AG10803 (cell line): ENCODE measurements at places on chromosomes 3 and 15.

DNA sequence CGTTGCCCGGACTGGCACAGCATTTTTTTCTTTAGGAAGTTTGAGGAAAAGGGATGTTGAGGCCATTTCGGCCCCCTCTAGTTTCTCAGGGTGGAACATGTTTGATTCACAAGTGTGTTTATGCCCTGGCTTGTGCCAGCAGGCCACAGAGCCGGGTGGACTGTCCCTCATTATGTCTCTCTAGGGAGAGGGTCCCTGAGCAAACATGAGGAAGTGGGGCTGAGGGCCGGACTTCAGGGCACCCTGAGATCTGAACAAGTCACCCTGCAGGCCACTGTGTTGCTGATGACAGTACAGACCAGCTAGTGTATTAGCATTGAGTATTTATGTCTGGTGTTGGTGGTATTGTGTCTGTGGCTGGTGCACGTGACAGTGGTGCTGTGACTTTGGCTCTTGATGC is 34.9 kb downstream of the RNU5B-1 start:
- DNase-seq = no peak

DNA sequence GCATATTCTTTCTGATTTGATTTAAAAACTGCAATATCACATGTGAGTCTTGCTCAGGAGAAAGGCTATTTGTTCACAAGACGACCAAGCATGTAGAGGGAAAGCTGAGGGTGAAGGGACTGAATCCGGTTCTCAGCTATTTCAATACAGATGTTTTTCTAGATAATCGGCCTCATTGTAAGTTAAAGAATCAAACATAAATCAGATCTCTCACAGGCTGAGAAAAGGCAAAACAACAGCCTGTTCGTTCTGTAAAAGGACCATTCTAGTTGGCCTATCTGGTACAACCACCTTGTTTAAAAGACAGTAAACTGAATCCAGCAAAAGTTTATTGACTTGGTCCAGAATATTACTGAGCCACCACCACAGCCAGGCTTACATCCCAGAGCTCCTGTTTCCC is 1045.7 kb upstream of the CFAP20DC start:
- no peak for DNase-seq

- peak; percentile 26 for DNase-seq
Observed at GRCh38 chr3:46915297-46915822, 37.8 kb downstream of the PTH1R start.

- DNase-seq = no peak
Observed at GRCh38 chr3:148173851-148174250, 523.9 kb upstream of the AGTR1 start.

GRCh38 chr3:171881251-171881650 is 38.1 kb downstream of the TMEM212 start:
- no peak for DNase-seq

- DNase-seq = no peak
Observed at GRCh38 chr15:51621155-51621765, 1.3 kb downstream of the DMXL2 start.

- no peak for DNase-seq
Observed at GRCh38 chr15:75696854-75697259, 15.8 kb downstream of the CSPG4 start.

DNA sequence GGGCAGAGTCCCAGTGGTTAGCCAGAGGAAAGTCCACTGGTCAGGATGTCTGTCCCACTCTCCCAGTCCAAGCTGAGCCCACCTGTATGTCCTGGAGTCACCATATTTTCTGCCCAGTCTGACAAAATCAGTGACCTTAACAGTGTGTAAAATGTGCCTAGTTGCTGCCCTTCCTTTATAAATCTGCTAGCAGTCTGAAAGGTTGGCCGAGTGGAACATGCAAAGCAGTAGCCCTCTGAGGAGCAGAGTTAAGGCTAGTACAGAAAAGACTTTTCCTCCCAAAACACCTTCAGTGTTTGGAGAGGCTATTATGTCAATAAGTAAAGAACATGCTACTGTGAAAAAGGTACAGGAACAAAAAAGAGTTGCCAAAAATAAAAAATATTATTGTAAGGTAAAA is 15.3 kb downstream of the TTC21A start:
- DNase-seq = no peak

DNA sequence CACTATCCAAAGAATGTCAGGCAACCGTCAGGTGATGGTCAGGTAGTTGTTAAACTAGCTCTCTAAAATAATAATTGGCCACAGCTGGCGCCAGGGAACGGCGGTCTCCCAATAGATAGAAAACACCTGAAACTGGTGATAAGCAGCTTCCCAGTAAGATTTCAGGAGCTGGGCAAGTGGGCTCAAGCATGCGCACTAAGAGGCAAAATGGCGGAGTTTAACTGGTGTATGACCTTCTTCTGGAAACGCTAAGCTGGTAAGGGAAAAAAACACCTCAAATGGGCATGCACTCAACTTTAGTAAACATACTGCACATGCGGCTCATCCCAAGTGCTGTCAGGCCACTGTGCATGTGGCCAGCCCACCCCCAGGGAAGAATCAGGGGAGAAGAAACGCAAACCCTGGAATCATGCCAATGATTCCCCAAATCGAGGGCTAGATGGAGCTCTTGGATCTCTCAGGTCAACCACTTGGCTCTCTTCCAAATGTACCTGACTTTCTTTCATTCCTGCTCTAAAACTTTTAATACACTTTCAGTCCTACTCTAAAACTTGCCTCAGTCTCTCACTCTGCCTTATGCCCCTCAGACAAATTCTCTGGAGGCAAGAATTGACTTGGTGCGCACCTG is 195.0 kb downstream of the ZNF621 start:
- no peak for DNase-seq

DNA sequence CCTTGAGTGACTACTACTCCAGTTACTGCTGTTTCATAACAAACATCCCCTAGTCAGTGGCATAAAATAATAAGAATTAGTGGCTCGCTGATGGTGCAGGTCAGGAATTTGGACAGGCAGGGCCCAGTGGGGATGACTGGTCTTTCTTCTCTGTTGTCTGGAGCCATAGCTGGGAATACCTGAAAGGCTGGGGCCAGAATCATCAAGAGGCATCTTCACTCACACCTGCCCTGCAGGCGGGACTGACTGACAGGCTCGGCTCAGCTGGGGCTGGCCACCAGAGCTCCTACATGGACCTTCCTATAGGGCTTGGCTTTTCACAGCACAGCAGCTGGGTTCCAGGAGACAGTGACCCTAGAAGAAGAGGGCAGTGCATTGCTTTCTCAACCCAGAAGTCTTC is 148.8 kb upstream of the ATP10A start:
- no peak for DNase-seq

DNA sequence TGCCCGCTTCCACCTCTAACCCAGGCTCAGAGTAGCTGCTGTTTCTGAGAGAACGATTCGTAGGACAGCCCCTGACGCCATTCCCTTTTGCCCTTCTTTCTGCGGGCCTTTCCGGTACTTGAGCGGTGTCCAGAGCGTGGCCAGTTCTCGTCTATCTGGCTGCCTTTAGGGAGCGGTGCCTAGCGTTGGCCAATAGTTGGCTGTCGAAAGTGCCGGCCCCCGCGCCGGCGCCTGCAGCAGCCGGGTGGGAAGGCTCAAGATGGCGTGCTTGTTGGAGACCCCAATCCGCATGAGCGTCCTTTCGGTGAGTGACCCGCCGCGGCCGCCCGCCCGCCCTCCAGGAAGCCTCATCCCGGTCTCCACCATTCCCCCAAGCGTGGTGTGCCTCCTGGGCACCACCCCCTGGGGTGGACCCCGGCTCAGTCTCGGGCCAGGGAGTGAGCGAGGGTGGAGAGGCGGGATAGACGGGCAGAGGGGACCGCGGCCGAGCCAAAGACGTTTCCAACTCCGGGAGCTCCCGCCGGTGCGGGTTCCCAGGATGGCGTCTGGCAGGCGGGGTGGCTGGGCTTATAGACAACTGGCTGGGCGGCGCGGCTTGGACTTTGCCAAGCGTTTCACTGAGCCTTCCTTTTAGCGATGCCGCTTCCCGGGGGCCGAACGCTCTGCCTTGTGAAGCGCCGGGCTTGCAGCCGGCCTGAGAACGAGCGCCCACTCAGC is at the start of gene ARMC8:
TSS of gene ARMC8 (plus strand) at position 6 of the 717 bp plus-strand sequence. CDS start at position 260, 254 bp downstream.
- DNase-seq = peak; percentile 54

DNA sequence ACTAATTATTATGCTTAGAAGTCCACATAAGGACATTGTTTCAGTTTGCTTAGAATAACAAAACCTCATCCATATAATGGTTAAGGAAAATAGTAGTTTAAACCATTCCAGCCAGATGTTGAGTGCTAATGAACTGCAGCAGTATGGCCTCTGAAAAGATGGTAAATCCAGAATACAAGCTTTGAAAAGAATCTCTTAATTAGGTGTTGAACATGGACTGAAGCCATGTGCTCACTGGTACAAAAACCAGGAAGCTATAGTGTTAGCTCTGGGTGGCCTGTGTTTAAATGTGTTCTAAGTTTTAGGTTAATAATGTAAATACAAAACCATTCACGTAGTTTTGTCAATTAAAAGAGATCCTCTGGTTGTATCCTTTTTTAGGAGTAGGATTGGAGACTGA is 78.2 kb downstream of the GALK2 start:
- no peak for DNase-seq

DNA sequence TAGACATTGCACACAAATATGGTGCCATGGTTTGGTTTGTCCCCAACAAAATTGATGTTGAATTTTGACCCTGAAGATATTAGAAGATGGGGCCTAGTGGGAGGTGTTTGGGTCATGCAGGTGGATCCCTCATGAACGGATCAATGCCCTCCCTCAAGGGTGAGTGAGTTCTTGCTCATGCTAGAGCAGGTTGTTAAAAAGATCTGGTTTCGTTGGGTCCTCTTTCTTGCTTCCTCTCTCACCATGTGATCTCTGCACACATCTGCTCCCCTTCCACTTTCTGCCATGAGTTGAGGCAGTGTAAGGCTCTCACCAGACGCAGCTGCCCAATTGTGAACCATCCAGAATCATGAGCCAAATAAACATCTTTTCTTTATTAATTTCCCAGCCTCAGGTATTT is 87.8 kb upstream of the MDFIC2 start:
- no peak for DNase-seq

DNA sequence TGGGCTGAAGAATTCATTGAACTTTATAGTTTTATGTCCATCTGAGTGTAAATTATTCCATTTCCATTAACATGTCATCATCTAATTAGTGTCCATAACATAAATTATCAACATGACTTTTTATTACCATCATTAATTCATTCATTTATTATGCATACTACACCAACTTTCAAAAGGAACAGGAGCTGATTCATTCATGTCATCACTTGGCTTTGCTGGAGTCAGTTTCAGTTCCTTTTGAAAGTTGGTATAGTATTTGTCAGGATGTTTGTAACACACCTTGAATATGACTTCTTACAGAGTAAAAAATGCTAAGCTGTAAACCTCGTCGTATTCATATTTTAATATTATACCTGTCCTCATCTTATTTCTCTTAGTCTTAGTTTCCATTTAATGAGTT is 298.0 kb upstream of the RBMS3 start:
- DNase-seq = no peak

GRCh38 chr15:35062738-35063099 is 22.4 kb downstream of the NANOGP8 start:
- DNase-seq = no peak

DNA sequence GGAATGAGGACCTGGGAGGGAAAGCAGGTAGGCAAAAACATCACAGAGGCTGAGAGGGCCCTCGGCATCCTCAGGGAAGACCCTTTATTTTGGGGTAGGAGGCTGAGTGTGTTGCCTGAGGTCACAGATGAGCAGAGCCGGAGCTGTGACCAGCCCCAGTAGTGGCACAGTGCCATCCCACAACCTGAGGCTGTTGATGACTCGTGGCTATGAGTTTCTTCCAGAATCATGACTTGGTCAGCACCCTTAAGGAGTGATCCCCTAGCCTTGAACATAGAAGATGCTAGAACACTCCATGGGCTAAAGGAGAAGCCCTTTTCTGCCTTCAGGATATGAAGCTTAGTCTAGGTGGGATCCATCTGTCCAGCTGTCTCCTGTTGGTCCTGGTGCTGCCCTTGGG is 19.5 kb upstream of the CXCR6 start:
- DNase-seq = peak; percentile 55

DNA sequence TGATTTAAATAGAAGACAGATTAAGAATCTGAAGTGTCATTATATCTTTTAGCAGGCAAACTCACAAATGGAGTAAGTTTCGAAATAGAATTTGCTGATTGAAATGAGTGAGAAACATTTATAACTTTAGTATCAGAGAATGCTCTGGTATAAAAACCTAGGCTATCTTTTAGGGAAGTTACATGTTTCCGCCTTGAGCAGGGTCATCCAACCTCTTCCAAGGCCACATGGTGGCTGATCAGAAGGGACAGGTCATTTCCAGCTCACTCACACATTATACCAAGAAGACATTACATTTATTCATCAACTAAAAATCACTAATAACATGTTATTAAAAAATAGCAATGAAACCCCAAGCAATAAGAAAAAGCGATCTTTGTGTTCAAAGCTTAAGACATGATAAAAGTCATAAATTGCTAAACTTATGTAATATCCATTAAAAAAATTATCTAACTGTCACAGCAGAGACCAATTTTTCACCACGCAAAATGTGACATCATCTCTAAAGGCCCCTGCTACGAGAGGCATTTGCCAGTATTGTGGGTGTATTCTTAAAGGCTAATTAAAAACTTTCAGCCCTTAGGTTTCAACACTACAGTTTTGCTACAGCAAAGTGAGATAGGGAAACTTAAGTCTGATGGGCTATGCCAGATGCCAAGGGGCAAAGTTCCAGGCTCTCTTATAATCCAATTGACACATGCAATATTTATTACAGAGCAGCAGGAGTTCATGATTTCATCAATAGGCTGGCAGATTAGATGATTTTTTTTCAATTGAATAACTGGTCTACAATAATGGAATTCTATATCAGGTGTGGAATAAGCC is 240.4 kb upstream of the TBL1XR1 start:
- DNase-seq = peak; percentile 38

- no peak for DNase-seq
Observed at GRCh38 chr3:30996467-30996866, 102.0 kb upstream of the GADL1 start.

DNA sequence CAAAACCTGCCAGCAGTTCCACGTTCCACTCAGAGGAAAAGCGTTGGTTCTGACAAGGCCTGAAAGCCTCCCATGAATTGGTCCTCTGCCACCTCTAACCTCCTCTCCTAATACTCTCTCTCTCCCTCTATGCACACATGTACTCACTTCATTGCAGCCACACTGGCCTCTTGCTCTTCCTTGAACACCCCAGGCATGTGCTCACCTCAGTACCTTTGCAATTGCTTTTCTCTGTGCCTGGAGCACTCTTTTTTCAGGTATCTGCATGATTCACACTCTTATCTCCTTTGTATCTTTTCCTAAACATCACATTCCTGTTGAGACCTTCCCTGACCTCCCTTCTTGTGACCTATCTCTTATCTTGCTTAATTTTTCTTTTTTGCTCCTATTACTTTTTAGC is 178.2 kb upstream of the FEZF2 start:
- DNase-seq = no peak
